CD4-positive, alpha-beta T cell treated with Interleukin-21 for 1 hour (primary cell): ENCODE measurements at places on chromosomes 12 and 14.

DNA sequence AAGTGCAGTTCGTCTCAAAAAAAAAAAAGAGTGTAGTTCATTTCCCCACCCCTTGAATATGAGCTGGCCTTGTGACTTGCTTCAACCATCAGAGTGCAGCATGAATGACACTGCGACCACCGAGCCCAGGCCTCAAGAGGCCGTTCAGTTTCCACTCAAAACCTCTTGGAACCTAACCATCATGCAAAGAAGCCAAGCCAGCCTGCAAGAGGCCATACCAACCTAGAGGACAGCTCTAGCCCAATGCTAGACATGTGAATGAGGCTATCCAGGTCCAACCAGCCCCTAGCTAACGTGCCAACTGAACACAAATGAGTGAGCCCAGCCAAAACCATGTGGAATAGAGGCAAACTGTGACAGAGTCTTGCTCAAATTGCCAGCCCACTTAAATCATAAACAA, 29.7 kb downstream of the R3HDM2 start:
- no peak for DNase-seq

- DNase-seq, result no peak
Measured at GRCh38 chr14:20606190-20606901, 15.2 kb upstream of the RNASE12 start.

- no peak for DNase-seq
Measured at GRCh38 chr12:2490831-2491230, 303.9 kb upstream of the FKBP4 start.

GRCh38 chr12:93341409-93342049, 36.2 kb upstream of the NUDT4 start:
- no peak for DNase-seq

GRCh38 chr14:24132061-24132685, 1.7 kb downstream of the FITM1 start:
- no peak for DNase-seq

DNA sequence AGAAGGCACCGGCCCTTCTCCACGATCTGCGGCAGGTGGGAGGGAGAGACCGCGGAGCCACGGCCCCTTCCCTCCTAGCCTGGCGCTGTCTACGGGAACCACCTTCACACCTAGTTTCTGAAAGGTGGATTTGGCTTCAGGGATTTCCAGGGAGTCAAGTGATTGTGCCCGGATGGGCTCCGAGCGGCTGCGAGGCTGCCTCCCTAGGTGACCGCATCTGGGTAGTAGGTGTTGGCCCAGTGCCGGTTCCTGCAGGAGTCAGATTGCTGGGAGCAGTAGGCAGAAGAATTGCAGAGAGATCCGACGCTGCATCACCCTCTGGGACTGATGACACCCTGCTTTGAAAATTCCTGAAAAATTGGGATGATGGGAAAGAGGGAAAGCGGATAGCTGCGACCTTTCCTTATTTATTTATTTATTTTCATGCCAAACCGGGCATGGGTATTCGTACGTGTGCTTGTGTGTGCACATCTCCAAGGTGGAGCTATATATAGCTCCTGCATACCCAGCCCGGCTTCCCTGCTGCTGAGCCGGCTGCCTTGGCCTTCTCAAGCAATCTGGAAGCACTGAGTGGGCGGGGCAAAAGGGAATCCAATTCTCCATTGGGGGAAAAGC, 1.1 kb downstream of the CNTN1 start:
- DNase-seq, result no peak
